A673 (cell line): ENCODE measurements at places on chromosomes 12 and 14.

DNA sequence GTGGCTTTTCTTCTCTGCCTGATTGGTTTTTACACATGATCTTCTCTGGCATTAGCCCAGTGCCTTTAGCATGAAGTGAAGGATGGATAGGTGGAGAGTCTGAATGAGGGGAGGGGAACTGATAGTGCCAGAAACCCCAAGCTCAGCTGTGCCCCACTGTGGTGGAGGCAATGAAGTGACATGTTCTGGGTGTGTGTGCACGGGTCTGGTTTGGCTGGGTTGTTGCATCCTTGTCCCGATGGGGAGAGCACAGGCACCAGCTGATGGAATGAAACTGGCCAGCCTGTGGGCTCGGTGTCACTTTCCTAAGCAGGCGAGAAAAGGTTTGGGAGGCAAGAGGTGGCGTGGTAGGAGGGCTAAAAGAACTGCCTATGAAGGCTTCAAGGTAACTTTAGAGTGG is 65.3 kb downstream of the CACNA1C start:
- no peak for DNase-seq

GRCh38 chr12:15404485-15404884 is 82.2 kb downstream of the PTPRO start:
- DNase-seq, result no peak

GRCh38 chr12:92926549-92926948 is 2.5 kb downstream of the EEA1 start:
- no peak for DNase-seq

DNA sequence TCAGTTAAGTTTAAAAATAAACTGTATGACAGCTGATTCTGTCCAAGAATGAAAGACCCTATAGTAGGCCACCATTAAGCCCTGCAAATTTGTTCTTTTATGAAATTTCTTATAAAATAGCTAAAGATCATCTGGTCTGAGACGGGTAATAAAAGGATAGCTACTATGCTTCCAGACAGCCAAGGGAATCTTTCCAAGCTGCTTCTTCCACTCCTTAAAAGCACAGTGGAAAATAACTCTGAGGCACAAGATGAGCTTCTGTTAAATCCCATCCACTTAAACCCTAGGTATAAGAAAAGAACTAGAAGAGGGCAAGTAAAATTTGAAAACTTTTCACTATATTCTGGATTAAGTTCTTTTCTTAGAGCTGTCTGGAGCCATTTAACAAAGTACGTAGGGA is 194.3 kb downstream of the CAPZA3 start:
- DNase-seq, result no peak

DNA sequence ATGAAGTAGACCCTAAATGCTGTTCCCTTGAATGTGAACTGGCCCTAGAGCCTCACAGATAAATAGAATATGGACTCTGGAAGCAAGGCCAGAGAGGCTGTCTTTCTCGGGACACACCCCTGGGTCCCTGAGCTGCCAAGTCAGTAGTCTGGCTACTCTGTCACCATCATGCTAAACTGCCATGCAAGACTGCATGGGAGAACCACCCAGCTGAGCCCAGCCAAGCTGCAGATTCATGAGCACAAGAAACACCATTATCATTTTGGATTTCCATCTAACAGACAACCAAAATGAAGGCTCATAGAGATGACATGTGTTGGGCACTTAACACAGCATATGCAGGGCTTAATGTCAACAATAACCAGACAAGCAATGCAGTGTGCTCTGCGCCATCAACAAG is 53.3 kb downstream of the CHGA start:
- DNase-seq, result no peak

DNA sequence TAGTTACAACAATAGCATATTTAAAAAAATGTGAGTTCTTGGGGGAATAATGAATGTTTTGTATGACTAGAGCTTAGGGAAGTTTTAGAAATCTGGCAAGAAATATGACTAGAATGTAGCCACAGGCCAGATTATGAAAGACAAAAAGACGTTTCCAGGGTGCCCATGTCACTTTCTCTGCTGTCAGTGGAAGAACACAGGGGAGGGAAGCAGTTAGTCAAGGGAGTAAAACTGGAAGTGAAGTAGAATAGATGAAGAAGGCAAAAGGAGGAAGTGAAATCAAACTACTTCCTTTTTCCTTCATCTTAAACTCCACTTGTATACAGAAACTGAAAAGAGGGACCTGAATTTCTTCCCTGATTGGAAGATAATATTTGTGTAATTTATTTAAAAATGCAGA is 81.2 kb upstream of the ATP2B1 start:
- no peak for DNase-seq

GRCh38 chr14:64604001-64604400 is 54.2 kb downstream of the PPP1R36 start:
- no peak for DNase-seq
